NCI-H187 (cell line): ENCODE measurements at places on chromosomes 3 and 15.

DNA sequence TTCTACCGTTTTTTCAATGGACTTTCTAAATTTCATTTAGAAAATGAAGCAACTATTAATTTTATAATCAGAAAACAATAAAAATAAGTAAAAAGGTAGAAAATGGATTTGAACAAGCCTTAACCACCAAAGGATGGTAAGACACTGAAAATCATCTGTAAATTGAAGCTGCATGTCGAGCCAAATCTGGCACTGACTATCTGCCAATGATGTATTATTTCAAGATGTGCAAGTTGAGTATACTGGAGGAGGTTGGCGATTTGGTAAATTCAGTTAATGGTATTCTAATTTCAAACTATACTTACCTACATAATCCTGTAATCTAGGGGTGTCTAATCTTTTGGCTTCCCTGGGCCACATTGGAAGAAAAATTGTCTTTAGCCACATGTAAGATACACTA is 93.5 kb downstream of the FMN1 start:
- DNase-seq = no peak

DNA sequence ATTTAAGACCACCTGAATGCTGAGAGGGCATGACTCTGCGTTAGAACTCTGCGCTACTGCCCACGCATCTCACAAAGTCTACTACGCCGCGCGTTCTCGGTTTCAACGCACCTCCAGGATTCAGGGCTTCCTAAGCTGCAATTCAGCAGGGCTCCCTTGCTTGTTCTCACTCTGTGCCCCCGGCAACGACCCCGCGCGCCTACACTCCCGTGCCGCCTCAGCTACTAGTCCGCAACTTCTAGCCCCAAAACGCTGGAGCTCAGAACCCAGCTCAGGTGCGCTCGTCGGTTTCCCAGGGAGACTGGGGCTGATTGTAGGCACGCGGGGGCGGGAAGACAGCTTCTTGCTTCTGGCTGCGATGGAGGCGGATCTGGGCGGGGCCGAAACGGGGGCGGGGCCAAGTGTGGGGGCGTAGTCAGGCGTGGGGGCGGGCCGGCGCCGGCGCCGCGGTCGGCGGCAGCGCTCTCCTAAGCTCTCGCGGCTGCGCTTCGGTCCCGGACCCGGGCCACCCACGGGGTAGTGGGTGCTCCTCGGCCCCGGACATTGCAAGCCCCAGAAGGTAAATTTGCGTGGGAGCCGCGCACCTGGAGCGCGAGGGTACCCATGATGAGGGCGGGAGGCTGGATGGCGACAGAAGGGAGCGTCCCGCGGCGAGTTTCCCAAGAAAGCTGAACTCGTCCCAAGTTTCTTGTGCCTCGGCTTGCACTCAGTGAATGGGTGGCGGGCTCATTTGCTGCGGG is at the start of gene ARHGEF26:
Gene ARHGEF26 (plus strand): TSS at position 430 of the 740 bp plus-strand sequence. CDS start 603 bp downstream, outside the sequence.
- DNase-seq = peak; percentile 55

DNA sequence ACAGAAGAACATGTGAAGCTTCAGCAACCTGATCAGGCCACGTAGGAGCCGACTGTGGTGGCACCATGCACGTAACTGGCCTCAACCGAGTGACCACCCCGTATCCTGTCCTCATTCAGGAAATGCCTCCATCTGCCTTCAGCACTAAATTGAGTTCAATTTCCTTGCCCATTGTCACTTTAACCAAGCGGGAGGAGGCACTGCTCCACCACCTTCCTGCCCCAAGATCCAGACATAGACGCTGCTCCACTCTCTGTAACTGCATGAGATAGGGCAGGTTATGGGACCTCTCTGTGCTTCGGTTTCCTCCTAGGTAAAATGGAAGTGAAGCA is 80.1 kb upstream of the POMGNT2 start:
- no peak for DNase-seq

DNA sequence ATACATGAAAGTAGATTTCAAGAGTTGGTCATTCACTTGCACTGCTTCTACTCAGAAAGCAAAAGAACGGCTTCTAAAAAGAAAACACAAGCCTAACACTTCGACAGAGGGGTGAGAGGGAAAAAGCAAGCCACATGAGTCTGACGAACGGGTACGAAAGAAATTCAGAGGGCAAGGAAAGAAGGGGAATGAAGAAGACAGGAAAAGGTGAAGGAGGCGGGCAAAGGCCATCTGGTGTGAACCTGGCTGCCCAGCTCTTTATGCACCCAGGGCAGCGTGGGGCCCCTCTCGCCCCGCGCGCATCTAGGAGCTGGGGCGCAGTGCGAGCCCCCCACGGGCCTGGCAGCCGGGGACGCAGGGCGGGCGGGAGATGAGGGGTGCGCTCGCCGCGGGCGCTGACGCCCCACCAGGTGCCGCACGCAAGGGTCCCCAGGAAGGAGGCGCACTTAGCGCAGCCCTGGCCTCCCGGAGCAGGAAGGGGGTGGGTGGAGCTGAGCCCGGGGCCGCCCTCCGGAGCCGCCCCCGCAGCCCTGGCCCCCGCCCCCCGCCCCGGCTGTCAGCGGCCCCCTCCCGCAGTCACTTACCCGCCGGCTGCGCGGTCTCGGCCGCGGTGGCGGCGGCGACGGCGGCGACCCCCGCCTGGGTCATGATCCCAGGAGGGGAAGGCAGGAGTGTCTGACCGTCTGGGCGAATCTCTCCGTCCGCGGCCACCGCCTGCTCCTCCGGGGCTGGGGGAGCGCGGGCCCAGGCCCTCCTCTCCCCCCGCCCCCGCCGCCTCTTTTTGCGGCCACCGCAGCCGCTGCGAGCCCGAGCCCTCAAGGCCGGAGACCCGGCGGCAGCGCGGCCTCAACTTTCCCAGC is at the start of gene USF3:
Gene USF3 (minus strand): TSS at position 857 of the 860 bp plus-strand sequence. CDS start 21,764 bp downstream, outside the sequence.
- DNase-seq = peak; percentile 52

- no peak for DNase-seq
Measured at GRCh38 chr15:33968821-33969220, 524 bp downstream of the CHRM5 start.

DNA sequence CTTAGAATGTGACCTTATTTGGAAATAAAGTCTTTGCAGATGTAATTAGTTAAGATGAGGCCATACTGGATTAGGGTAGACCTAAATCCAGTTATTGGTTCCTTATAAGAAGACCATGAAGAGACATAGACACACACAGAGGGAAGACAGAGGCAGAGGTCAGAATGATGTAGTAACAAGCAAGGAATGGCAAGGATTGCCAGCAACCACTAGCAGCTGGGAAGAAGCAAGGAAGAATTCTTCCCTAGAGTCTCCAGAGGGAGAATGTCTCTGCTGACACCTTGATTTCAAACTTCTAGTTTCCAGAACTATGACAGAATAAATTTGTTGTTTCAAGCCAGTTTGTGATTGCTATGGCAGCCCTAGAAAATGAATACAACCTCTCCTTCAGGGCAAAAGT is 116.7 kb downstream of the WDR76 start:
- DNase-seq = no peak

GRCh38 chr3:59758672-59759071 is 708.8 kb upstream of the CFAP20DC start:
- DNase-seq = no peak

GRCh38 chr3:16174026-16174355 is 489 bp upstream of the GALNT15 start:
- DNase-seq = no peak

- DNase-seq = no peak
Measured at GRCh38 chr15:56820333-56820732, 87.0 kb upstream of the ZNF280D start.

GRCh38 chr3:194489736-194490612 is 3.2 kb upstream of the ATP13A3 start:
- DNase-seq = no peak

DNA sequence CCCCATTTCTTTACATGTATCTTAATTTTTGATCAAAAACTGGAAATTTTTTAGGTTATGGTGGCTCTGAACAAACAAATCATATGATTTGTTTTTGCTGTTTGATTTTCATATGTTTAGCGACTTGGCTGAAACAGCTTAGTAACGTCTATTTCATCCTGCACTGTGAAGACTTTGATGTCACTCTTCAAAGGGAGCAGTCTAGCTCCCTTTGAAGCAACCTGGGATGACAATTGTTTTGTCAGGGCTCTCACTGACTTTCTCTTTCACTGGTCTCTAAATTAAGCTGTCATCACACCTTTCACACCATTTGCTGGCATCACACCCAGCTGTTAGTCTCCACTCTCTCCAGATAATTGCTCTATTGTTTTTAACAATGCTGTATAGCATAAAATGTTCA is 896.9 kb downstream of the IGSF11 start:
- no peak for DNase-seq

DNA sequence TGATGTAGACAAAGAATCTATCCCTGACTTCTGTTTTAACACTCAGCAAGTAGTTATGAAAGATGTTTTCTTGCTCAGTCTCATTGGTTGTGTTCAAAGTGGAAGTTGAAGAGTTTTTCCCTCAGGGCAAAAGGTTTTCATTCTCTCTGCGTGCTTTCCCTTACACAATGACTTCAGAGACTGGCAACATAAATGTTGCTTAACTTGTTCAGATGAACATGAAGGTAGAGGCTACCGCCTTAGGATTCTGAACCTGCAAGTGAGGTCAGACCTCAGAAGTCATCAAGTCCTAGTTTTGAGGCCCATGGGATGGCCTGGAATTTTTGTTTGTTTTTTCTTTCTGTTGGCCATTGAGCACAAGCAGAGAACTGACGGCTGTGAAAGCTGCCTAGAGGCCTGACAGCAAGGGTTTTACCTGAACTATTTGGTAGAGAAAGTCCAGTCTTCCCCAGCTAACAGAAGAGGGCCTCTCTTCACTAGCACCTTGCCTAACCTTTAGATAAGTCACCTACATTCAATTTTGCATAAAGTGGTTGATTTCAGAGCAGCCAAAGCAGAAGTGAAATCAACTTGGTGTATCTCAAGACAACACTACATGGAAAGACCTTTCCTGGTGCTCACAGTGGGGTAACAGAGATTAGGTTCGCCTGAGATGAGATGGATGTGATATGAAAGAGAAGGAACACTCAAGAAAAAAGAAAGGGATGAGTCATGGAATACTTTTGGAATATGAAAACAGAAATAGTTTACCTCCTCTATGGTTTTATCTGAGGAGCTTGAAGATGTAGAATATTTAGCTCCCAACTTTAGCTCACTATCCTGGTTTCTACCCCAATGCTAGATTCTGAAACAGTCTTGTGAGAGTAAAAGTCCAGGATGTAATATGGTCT is 53.6 kb upstream of the AP4E1 start:
- DNase-seq = no peak

DNA sequence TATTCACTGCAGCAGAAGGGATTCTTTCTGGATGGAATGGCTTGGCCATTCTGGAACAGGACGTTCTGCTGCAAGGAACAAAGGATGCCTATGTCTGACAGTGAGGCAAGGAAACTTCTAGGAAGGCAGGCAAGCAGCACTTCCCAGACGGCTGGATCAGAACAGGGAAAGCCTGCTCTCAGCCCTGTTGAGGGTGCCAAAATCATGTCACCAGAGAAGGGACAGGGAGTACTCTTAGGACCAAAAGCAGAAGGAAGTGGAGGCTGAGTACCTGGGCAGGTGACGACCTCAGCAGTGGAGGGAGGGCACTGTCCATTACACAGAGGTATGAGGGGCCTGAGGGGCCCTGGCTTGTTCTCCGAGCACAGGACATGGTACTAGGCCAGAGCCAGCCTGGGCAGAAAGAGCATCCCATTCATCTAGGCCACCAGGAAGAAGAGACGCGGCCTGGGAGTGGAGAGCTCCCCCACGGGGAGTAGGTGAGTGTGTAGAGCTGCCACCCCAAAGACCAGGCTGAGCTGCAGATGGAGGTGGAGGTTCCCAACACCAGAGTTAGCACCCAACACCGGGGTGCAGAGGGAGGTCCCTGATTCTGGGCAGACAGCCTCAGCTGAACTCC is 9.6 kb downstream of the KLF15 start:
- DNase-seq = no peak

DNA sequence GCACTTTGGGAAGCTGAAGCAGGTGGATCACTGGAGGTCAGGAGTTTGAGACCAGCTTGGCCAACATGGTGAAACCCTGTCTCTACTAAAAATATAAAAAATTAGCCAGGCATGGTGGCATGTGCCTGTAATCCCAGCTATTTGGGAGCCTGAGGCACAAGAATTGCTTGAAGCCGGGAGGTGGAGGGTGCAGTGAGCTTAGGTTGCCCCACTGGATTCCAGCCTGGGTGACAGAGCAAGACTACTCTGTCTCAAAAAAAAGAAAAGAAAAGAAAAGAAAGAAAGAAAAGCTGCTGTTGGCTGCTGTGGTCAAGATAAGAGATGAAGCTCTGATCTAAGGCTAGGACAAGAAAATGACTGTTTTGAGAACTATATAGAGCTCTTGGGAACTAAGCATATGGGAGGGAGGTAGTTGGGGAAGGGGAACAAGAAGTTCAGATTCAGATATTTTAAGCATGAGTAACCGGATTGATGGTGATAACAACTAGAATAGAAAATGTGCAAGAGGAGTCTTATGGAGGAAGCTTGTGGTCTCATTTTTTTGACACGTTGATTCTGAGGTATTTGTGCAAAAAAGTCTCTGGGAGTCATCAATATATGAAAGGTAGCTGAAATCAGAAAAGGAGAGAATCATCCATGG is 25.7 kb downstream of the DNAH12 start:
- DNase-seq = no peak

GRCh38 chr15:43408789-43409188 is 37.9 kb downstream of the TUBGCP4 start:
- no peak for DNase-seq

- no peak for DNase-seq
Measured at GRCh38 chr3:149479621-149480325, 5.3 kb downstream of the TM4SF4 start.

- no peak for DNase-seq
Measured at GRCh38 chr15:34679291-34679690, 75.5 kb downstream of the GJD2 start.

- DNase-seq = no peak
Measured at GRCh38 chr3:16203031-16203430, 28.6 kb downstream of the GALNT15 start.

- no peak for DNase-seq
Measured at GRCh38 chr3:48563382-48563918, at the start of gene UCN2. TSS of gene UCN2 (minus strand) at chr3:48563781. CDS start at chr3:48563124, 657 bp downstream.

- peak; percentile 35 for DNase-seq
Measured at GRCh38 chr15:44038755-44039191, 156.3 kb downstream of the FRMD5 start.

GRCh38 chr3:37953707-37954394 is 36.7 kb upstream of the VILL start:
- DNase-seq = no peak

DNA sequence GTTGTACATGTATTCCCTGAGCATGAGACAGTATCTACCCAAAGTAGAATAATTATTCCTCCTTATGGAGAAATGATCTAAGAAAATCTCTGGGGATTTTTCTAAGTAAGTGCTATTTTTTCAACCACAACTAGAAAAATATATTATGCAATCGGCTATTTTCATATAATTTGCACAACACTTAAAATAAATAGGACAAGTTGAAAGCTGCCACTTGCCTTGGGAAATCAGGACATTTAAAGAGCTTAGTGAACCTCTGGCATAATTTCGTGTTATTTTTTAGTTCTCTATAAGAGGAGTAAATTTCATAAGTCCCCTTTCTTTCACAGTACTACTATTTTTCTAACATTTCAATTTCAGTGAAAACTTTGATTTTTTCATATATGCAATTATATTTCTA is 672.1 kb downstream of the OTOL1 start:
- no peak for DNase-seq

DNA sequence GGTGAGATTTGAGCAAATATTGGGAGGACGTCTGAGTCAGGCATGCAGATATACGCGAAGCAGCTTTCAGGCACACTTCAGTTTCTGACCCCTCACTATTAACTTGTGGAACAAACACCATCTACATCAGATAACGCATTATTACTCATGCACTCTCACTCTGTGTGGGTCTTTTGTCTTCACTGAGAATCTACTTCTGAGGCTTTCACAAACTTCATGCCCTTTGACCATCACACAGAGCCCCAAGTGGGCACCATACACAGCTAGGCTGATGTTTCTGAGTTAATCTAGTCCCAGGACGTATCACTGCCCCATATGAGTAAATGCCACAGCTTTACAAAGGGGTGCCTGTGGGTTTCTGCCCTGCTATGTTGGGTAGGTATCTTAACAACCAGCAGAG is 39.6 kb upstream of the IP6K2 start:
- no peak for DNase-seq
